Colonic mucosa (tissue), 4 donors: ENCODE measurements at places on chromosomes 12 and 14. TPM values are rescaled to one million over a fixed set of nuclear protein-coding genes. Genes with fewer than 3 reads are reported as not detected.

DNA sequence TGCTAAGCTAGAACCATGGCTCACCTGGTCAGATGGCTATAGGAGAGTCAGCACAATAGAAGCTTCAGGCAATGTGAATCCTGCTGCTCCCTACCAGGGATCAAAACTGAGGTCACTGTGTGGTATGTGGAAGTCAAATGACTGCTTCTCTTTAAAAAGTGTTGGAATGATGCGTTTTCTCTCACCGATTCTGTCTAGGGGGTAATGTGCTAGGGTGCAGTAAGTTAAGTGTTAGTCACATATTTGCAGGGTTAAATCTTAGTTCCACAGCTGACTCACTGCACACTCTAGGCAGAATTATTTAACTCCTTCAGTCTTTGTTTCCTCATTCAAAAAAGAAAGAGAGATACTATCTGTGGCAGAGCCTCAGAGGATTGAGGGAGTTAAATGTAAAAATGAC, 696.6 kb downstream of the DIO2 start:
- H3K4me1 ChIP-seq, result no peaks in the 10 kb centered on the region
- H3K36me3 ChIP-seq, result no peaks in the 10 kb centered on the region
- no peaks in the 10 kb centered on the region for H3K27me3 ChIP-seq
- no peak overlapping the region for H3K27ac ChIP-seq
- DNase-seq, result no peak

DNA sequence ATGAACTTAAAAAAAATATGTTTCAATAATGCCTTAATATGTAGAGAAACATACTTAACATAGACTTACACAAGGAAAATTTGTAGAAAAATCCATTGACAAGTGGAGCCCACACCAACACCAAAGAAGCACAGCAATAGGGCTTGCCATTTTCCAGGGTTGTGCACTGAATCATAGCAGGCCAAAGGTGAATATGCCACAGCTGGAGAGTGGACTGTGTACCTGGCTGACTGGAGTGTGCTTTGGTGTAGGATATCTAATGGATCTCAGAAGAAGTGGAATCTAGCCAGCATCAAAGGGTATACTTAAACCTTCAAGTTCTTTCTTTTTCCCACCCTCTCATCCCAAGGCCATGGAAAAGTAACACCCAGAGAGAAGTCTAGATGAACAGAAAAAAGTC, 4.8 kb downstream of the RPL10L start:
- H3K4me1 ChIP-seq, result no peaks in the 10 kb centered on the region
- DNase-seq, result no peak
- no peak overlapping the region for H3K4me3 ChIP-seq
- H3K27ac ChIP-seq, result no peak overlapping the region
- H3K36me3 ChIP-seq, result no peaks in the 10 kb centered on the region
- H3K27me3 ChIP-seq, result no peaks in the 10 kb centered on the region

GRCh38 chr14:36690311-36691040, 28.8 kb downstream of the PAX9 start:
- no peaks in the 10 kb centered on the region for H3K27me3 ChIP-seq
- H3K27ac ChIP-seq, result no peak overlapping the region
- no peak for DNase-seq
- no peaks in the 10 kb centered on the region for H3K36me3 ChIP-seq

FAM222A gene
- total RNA-seq, result 3.9 TPM

- H3K27me3 ChIP-seq, result no peaks in the 10 kb centered on the region
- H3K4me3 ChIP-seq, result no peak overlapping the region
- no peaks in the 10 kb centered on the region for H3K36me3 ChIP-seq
- no peaks in the 10 kb centered on the region for H3K4me1 ChIP-seq
- no peak overlapping the region for H3K27ac ChIP-seq
- DNase-seq, result no peak
Measured at GRCh38 chr14:26204366-26204727, 393.5 kb downstream of the NOVA1 start.

- H3K4me1 ChIP-seq, result no peaks in the 10 kb centered on the region
- H3K27me3 ChIP-seq, result no peaks in the 10 kb centered on the region
- no peak overlapping the region for H3K4me3 ChIP-seq
- no peak overlapping the region for H3K27ac ChIP-seq
- DNase-seq, result no peak
Measured at GRCh38 chr14:99909513-99910064, 116.4 kb downstream of the EML1 start.

BDKRB1 gene
- total RNA-seq, result 5.5 TPM

GRCh38 chr12:4744709-4745108, 24.5 kb downstream of the GALNT8 start:
- H3K4me1 ChIP-seq, result no peaks in the 10 kb centered on the region
- no peak overlapping the region for H3K27ac ChIP-seq
- DNase-seq, result no peak
- H3K27me3 ChIP-seq, result no peaks in the 10 kb centered on the region
- H3K4me3 ChIP-seq, result no peak overlapping the region
- H3K36me3 ChIP-seq, result no peaks in the 10 kb centered on the region

STAT2 gene
- total RNA-seq, result 63.2 TPM

CLEC1A gene
- 1.8 TPM for total RNA-seq

PIWIL1 gene
- total RNA-seq, result not detected

GRCh38 chr12:68455691-68456345, 123.7 kb upstream of the MDM1 start:
- DNase-seq, result no peak
- no peaks in the 10 kb centered on the region for H3K27me3 ChIP-seq
- H3K4me1 ChIP-seq, result peaks cover 12% of the 10 kb centered on the region
- H3K27ac ChIP-seq, result no peak overlapping the region

INHBE gene
- 0.22 TPM for total RNA-seq

- H3K27ac ChIP-seq, result peak overlapping the region; percentile 63
- H3K4me3 ChIP-seq, result no peak overlapping the region
- DNase-seq, result peak; percentile 32
- no peaks in the 10 kb centered on the region for H3K27me3 ChIP-seq
Measured at GRCh38 chr12:22034709-22035506, 11.1 kb upstream of the CMAS start.

C12orf56 gene
- total RNA-seq, result 0.77 TPM

PLCZ1 gene
- total RNA-seq, result not detected

DNA sequence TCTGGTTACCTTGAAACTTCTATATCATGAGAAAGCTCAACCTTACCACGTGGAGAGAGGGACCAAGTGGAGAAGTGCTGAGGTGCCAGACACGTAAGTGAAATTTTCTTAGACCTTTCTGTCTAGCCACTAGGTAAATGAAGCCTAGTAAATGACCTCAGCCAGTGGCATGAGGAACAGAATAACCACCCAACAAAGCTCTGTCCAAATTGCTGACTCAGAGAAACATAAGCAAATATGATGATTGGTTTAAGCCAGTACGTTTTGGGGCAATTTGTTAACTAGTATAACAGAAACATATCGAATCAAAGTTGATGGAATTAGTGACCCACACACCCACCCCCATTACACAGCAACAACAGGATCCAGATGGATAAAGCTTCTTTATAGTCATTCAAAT, 75.2 kb upstream of the MAX start:
- H3K36me3 ChIP-seq, result no peaks in the 10 kb centered on the region
- H3K4me1 ChIP-seq, result no peaks in the 10 kb centered on the region
- H3K4me3 ChIP-seq, result no peak overlapping the region
- no peak overlapping the region for H3K27ac ChIP-seq

DNA sequence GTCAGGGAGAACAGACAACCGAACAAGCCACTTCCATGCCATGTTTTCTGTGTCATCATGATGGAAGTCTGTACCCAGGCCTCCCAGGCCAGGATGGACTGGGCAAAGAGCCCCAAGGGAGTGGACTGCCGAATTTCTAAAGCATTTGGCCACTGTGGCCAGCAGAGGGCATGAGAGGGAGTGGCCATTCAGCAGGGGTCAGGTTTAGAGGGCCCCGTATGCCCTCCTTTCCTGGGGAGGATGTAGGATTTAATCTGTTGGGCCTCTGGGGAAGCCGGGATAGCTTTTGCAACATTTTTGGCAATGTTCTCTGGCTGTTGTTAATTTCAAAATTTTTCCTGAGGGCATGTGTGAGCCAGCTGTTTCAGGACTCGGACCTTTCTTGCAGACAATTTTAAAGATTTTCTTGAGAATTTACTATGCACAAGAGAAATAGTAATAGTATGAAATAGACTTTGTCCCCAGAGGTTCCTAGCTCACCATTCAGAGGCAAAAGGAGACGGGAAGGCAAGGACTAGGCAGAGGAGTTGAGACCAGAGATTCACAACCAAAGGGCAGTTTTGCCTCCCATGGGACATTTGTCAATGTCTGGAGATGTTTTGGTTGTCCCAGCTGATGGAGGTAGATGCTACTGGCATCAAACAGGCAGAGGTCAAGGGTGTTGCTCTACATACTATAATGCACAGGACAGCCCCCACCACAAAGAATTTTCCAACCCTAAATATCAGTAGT, 18.0 kb downstream of the ACACB start:
- no peak overlapping the region for H3K27ac ChIP-seq
- H3K36me3 ChIP-seq, result no peaks in the 10 kb centered on the region
- H3K27me3 ChIP-seq, result no peaks in the 10 kb centered on the region
- no peak overlapping the region for H3K4me3 ChIP-seq

RIPK3 gene
- 38.2 TPM for total RNA-seq

DNA sequence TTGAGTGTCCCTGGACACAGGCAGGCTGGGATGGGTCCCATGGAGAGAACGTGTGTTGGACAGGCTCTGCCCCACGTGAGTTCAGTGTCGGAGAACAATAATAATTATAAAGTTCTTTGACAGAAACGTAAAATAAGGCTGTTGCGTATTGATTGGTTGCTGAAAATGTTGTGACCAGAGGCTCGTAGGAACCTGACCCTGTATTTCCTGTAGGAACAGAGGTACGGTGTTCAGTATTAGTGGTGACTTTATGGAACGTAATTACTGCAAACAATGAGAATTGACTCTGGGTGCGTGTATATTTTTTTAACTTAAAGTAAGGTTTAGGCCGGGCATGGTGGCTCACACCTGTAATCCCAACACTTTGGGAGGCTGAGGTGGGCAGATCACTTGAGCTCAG, 7.8 kb downstream of the MTA1 start:
- H3K27me3 ChIP-seq, result no peaks in the 10 kb centered on the region
- no peaks in the 10 kb centered on the region for H3K36me3 ChIP-seq
- H3K4me3 ChIP-seq, result no peak overlapping the region
- DNase-seq, result no peak

GRCh38 chr14:73258845-73259611, 21.7 kb downstream of the PAPLN start:
- no peak overlapping the region for H3K27ac ChIP-seq
- H3K4me3 ChIP-seq, result no peak overlapping the region
- no peaks in the 10 kb centered on the region for H3K27me3 ChIP-seq
- H3K4me1 ChIP-seq, result no peaks in the 10 kb centered on the region
